ENCODE measurements at places on chromosomes 1 and 21. TPM values are rescaled to one million over a fixed set of nuclear protein-coding genes. Genes with fewer than 3 reads are reported as not detected.

DNA sequence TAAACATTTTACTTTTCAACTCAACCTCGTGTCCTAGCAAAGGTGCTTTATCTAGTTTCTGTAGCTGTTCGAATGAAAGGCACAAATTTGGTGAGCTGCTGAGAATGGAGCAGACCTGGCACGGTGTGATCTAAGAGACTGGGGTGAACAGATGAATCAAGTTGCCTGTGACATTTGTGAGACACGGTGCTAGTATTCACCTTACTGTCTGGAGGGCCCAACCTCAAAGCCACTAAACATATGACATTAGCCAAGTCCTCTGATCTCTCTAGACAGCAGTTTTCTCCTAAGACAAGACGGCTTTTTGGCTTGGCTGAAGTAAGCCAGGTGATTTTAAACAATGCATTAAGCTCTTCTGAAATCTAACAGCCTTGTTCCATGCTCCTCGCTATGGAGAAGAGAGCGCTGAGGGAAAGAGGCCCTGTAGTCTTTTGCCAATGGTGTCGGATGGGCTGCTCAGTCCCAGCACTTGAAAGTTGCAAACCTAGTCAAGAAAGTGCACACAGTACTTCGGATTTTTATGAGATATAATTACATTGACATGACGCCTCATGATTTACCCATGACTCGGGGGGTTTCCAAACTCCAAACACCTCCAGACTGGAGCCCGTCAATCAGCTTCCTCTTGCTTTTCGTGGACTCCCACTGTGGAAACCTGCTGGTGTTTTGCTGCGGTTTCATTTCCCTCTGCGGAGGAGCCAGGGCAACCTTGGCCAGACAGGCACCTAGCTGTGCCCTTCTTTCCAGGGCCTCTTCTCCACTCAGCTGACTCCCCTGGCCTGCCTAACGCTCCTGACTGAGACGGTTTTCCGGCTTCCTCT is 794 bp upstream of the TOR3A start:
- H3K36me3 ChIP-seq: peaks cover 17% of the 10 kb centered on the region
- H3K4me3 ChIP-seq: peak overlapping the region; percentile 98
- H3K27me3 ChIP-seq: no peaks in the 10 kb centered on the region
- H3K4me1 ChIP-seq: peaks cover 33% of the 10 kb centered on the region

DNA sequence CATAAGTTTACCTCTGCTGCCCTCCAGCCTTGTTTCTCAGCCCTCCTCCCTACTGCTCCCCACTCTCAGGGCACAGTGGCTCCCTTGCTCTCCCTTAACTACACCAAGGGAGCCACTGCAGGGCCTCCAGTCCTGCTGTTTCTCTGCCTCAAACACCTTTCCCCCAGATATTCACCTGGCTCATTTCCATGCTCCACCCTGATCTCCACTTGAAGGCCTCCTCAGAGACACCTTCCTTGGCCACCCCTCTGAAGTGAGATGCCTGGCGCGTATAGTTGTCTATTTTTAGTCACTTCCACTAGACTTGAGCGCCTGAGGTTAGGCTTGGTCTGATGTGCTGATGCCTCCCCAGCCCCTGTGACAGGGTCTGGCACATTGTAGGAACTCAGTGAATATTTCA is 34.9 kb downstream of the SEC16B start:
- no peak overlapping the region for H3K27ac ChIP-seq
- H3K4me3 ChIP-seq: no peak overlapping the region
- no peaks in the 10 kb centered on the region for H3K36me3 ChIP-seq

GRCh38 chr1:209556162-209556690 is 27.3 kb upstream of the CAMK1G start:
- no peak for DNase-seq
- H3K27ac ChIP-seq: no peak overlapping the region
- H3K4me1 ChIP-seq: no peaks in the 10 kb centered on the region
- H3K36me3 ChIP-seq: no peaks in the 10 kb centered on the region
- H3K27me3 ChIP-seq: peaks cover 17% of the 10 kb centered on the region
- no peak overlapping the region for H3K4me3 ChIP-seq

GRCh38 chr1:77802026-77802425 is 22.6 kb downstream of the MIGA1 start:
- no peaks in the 10 kb centered on the region for H3K4me1 ChIP-seq
- H3K27ac ChIP-seq: no peak overlapping the region
- no peak for DNase-seq
- H3K27me3 ChIP-seq: no peaks in the 10 kb centered on the region
- H3K36me3 ChIP-seq: peaks cover 28% of the 10 kb centered on the region

GRCh38 chr1:229597877-229598276 is 28.0 kb downstream of the TAF5L start:
- peaks cover 57% of the 10 kb centered on the region for H3K36me3 ChIP-seq
- H3K4me1 ChIP-seq: peaks cover 10% of the 10 kb centered on the region
- no peak overlapping the region for H3K4me3 ChIP-seq
- DNase-seq: no peak

The NOC2L gene
- total RNA-seq: 58.4 TPM

GRCh38 chr1:116847688-116848531 is 61.8 kb upstream of the PTGFRN start:
- H3K4me3 ChIP-seq: no peak overlapping the region
- H3K36me3 ChIP-seq: peaks cover 3% of the 10 kb centered on the region
- DNase-seq: no peak
- no peaks in the 10 kb centered on the region for H3K27me3 ChIP-seq
- H3K27ac ChIP-seq: no peak overlapping the region
- H3K4me1 ChIP-seq: peaks cover 24% of the 10 kb centered on the region

- no peaks in the 10 kb centered on the region for H3K36me3 ChIP-seq
- no peak for DNase-seq
- no peaks in the 10 kb centered on the region for H3K4me1 ChIP-seq
- H3K27ac ChIP-seq: no peak overlapping the region
- H3K4me3 ChIP-seq: no peak overlapping the region
These were observed 35.5 kb downstream of the HSD3B1 start for GRCh38 chr1:119542492-119542946.

- H3K27me3 ChIP-seq: peaks cover 97% of the 10 kb centered on the region
- DNase-seq: no peak
- peaks cover 2% of the 10 kb centered on the region for H3K36me3 ChIP-seq
- H3K4me1 ChIP-seq: peaks cover 83% of the 10 kb centered on the region
- no peak overlapping the region for H3K27ac ChIP-seq
- H3K4me3 ChIP-seq: peak overlapping the region; percentile 9
These were observed 1.8 kb upstream of the LHX9 start for GRCh38 chr1:197915260-197915861.

DNA sequence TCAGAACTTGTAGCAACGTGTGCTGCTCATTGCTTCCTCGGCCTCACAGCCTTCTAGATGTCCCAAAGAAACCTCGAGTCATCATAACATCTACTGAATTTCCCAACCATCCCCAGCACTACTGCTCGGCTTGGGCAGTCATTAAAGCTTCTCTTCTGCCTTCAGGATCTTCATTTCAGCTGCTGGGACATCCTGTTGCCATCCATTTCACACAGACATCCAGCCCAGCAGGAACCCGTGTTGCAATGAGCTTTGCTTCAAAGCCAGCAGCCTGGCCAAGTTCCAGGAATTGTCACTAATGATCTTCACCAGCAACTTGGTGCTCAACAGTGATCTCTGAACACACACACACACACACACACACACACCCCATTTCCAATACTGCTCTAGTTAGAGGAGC is 18.5 kb downstream of the WLS start:
- no peaks in the 10 kb centered on the region for H3K4me1 ChIP-seq
- no peak overlapping the region for H3K27ac ChIP-seq
- H3K36me3 ChIP-seq: no peaks in the 10 kb centered on the region
- DNase-seq: no peak

- H3K36me3 ChIP-seq: peaks cover 9% of the 10 kb centered on the region
- no peak overlapping the region for H3K27ac ChIP-seq
- DNase-seq: no peak
These were observed 47.8 kb downstream of the SELENOF start for GRCh38 chr1:86865973-86866637.

- no peak overlapping the region for H3K4me3 ChIP-seq
- H3K36me3 ChIP-seq: no peaks in the 10 kb centered on the region
- DNase-seq: no peak
- peaks cover 4% of the 10 kb centered on the region for H3K4me1 ChIP-seq
- H3K27ac ChIP-seq: no peak overlapping the region
- peaks cover 13% of the 10 kb centered on the region for H3K27me3 ChIP-seq
These were observed 9.6 kb downstream of the DUSP23 start for GRCh38 chr1:159790237-159790917.

- H3K4me1 ChIP-seq: peaks cover 87% of the 10 kb centered on the region
- H3K27ac ChIP-seq: peak overlapping the region; percentile 95
- H3K36me3 ChIP-seq: peaks cover 51% of the 10 kb centered on the region
- H3K27me3 ChIP-seq: no peaks in the 10 kb centered on the region
- peak overlapping the region; percentile 63 for H3K4me3 ChIP-seq
These were observed 7.2 kb downstream of the PTP4A2 start for GRCh38 chr1:31930836-31931592.

- no peaks in the 10 kb centered on the region for H3K4me1 ChIP-seq
- no peak overlapping the region for H3K27ac ChIP-seq
- no peak for DNase-seq
- peaks cover 8% of the 10 kb centered on the region for H3K27me3 ChIP-seq
- no peaks in the 10 kb centered on the region for H3K36me3 ChIP-seq
- H3K4me3 ChIP-seq: no peak overlapping the region
These were observed 27.9 kb upstream of the TSPEAR start for GRCh38 chr21:44739316-44739715.

GRCh38 chr1:93723733-93724270 is 42.2 kb upstream of the BCAR3 start:
- DNase-seq: no peak
- no peaks in the 10 kb centered on the region for H3K4me1 ChIP-seq
- no peaks in the 10 kb centered on the region for H3K27me3 ChIP-seq

DNA sequence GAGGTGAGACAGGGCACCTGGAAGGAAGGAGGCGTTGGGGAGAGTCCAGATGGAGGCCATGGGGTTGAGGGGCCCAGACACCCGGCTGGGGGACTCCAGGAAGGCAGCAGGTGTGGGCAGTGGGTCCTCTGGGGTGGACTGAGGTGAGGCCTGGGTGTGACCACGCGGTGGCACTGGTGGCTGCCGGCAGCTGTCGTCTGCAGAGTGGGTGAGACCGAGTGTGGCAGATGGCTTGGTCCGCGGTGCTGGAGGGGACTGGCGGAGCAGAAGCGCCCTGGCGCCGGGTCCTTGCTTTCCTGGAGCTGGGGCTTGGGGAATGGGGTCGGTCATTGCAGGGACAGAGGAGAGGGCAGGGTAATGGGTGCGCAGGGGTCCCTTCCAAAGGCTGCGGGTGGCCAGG is 12.5 kb downstream of the AGRN start:
- no peaks in the 10 kb centered on the region for H3K36me3 ChIP-seq
- peaks cover 8% of the 10 kb centered on the region for H3K4me1 ChIP-seq
- no peak overlapping the region for H3K27ac ChIP-seq
- H3K27me3 ChIP-seq: peaks cover 22% of the 10 kb centered on the region
- DNase-seq: no peak

DNA sequence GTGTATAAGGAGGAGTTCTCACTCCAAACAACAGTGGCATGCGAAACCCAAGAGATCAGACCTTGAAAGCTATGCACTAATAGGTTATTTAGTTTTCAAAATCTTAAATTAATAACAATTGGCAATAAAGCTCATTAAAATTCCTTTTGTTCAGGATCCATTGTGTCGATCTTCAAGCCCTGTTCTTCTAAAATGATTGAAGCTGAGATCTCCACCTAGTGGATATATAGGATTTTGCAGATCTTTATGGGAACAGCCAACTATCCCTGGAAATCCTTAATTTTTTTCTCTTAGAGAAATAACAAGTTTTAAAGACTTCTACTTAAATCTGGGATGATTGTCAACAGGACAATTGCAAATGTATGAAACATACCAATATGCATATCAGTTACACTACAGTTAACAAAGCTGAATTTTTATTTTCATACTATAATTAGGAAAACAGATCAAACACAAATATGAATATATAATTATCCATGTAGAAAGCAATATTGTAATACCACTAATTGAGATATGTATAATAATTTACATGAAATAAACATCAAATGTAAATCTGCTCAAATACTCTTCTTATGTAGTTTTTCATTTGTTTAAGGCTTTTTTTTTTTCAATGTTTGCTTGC is 43.3 kb downstream of the LRRC53 start:
- no peak for DNase-seq
- H3K27ac ChIP-seq: no peak overlapping the region
- no peak overlapping the region for H3K4me3 ChIP-seq
- H3K4me1 ChIP-seq: no peaks in the 10 kb centered on the region

- peaks cover 41% of the 10 kb centered on the region for H3K27me3 ChIP-seq
- no peaks in the 10 kb centered on the region for H3K36me3 ChIP-seq
- no peak for DNase-seq
- no peak overlapping the region for H3K4me3 ChIP-seq
- peaks cover 6% of the 10 kb centered on the region for H3K4me1 ChIP-seq
These were observed 16.9 kb downstream of the RPTN start for GRCh38 chr1:152141971-152142584.

The TRNP1 gene
- not detected for total RNA-seq

DNA sequence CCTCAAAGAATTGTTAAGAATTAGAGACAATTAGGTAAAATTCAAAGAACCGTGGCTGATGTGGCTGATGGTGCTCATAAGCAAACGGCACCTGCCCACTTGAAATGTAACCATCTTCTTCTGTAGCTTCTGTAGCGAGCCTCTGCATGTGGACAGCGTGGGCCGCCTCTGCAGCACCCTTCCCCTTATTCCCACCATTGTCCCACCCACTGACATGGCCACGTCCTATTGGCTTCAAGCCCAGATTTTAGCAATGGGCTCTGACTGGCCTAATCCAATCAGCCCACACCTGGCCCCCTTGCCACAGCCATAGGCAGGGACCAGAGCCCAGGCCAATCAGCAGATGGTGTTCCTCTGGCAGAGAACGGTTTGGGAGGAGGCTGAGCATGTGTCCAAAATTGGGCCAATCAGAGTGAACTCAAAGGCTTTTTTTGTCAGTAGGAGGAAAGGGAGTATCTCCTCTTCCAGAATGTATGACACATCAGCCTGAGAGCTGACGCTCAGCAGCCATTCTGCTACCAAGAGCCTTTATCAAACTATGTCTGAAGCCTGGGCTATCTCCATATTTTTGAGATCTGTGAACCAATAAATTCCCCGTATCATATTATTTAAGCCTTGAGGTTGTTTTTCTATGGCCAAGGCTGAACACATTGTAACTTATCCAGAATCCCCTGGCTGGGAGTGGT is 518.5 kb downstream of the SMYD3 start:
- H3K27ac ChIP-seq: no peak overlapping the region
- peaks cover 11% of the 10 kb centered on the region for H3K4me1 ChIP-seq
- H3K27me3 ChIP-seq: no peaks in the 10 kb centered on the region
- no peaks in the 10 kb centered on the region for H3K36me3 ChIP-seq

DNA sequence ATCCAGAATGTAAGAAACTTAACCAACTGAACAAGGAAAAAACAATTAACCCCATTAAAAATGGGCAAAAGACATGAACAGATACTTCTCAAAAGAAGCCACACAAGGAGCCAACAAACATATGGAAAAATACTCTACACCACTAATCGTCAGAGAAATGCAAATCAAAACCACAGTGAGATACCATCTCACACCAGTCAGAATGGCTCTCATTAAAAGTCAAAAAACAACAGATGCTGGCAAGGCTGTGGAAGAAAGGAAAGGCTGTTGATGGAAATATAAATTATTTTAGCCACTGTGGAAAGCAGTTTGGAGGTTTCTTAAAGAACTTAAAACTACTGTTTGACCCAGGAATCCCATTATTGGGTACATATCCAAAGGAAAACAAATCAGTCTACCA is 51.2 kb downstream of the RGS4 start:
- no peaks in the 10 kb centered on the region for H3K36me3 ChIP-seq
- H3K4me1 ChIP-seq: no peaks in the 10 kb centered on the region
- peaks cover 6% of the 10 kb centered on the region for H3K27me3 ChIP-seq
- no peak overlapping the region for H3K27ac ChIP-seq
- DNase-seq: no peak
- no peak overlapping the region for H3K4me3 ChIP-seq
